ENCODE measurements at places on chromosomes 1 and 21.

DNA sequence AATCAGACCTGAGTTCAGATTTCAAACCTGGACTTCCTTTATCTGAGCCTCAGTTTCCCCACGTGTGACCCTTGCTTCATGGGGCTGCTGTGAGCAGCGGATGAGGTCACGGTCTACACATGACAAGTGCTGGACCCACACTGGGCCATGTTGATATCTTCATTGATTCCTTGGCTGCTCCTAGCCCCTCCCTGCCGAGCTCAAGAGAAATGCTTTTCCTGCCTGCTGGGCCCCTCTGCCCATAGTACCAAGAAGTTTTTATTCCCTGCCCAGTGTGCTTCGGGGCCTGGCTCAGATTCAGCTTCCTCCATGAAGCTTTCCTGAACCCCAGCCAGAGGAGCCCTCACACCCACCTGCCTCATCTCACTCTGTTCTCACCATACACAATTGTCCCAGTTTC lies 181.6 kb downstream of the PTPRU start:
- no peak overlapping the region for H3K4me3 ChIP-seq
- H3K27ac ChIP-seq: no peak overlapping the region
- no peaks in the 10 kb centered on the region for H3K4me1 ChIP-seq
- DNase-seq: no peak
- H3K36me3 ChIP-seq: no peaks in the 10 kb centered on the region

DNA sequence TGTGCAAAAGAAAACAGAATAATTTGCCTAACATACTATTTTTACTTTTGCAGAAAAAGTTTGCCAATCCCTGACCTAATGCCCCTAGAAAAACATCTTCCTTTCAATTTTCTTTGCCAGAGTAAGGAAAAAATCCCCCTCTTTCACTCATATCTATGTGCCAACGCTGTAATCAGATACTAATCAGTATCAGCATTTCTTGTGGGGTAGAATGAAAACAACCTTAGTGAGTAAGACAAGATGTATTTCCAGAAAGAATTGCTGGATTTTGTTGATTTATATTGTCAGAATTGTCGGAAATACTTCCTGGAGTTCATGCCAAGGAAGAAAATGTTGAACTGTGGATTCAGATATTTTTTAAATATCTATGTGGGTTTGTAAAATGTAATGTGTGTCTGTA lies 1893.8 kb downstream of the NCAM2 start:
- no peak overlapping the region for H3K27ac ChIP-seq
- no peaks in the 10 kb centered on the region for H3K27me3 ChIP-seq
- no peaks in the 10 kb centered on the region for H3K4me1 ChIP-seq
- DNase-seq: no peak
- H3K4me3 ChIP-seq: no peak overlapping the region
- H3K36me3 ChIP-seq: no peaks in the 10 kb centered on the region

- no peaks in the 10 kb centered on the region for H3K36me3 ChIP-seq
- no peaks in the 10 kb centered on the region for H3K27me3 ChIP-seq
- DNase-seq: no peak
- no peaks in the 10 kb centered on the region for H3K4me1 ChIP-seq
Measured at GRCh38 chr1:236342403-236343245, 51.5 kb upstream of the EDARADD start.

DNA sequence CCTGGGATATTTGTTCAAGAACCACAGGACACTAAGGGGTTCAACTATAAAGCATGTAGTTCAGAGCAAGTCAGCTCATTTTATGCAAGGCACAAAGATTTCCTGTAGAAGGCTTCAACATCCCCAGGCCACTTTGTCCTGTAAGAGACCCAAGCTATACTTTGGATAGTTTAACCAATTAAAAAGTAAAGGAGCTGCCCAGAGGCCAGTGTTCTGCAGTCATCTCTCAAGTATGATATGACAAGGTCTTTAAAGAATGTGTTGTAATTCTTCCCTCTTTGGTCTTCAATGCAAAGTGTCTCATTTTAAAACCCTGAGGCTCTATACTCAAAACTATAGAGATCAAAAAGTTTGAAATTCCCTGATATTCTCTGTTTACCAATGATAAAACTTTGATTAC lies 34.1 kb downstream of the KRTAP20-3 start:
- H3K4me1 ChIP-seq: no peaks in the 10 kb centered on the region
- DNase-seq: no peak
- no peaks in the 10 kb centered on the region for H3K36me3 ChIP-seq
- H3K4me3 ChIP-seq: no peak overlapping the region
- H3K27me3 ChIP-seq: no peaks in the 10 kb centered on the region

DNA sequence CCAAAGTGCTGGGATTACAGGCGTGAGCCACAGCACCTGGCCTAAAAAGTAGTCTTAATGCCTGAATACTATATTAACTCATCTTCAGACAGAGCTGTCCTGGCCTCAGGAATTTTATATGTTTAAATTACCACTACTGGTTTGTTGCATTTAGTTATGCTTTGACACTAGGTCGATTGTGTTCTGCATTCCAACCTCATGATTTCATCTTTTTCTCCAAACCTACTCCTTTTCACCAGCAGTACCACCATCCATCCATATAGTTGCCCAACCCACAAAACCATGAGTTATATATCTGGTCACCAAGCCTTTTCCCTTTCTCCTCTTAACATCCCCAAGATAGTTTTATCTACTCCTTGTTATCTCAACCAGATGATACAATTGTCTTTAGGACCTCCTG lies 22.6 kb downstream of the FMO5 start:
- H3K4me1 ChIP-seq: no peaks in the 10 kb centered on the region
- H3K4me3 ChIP-seq: no peak overlapping the region
- no peak for DNase-seq
- H3K36me3 ChIP-seq: no peaks in the 10 kb centered on the region
- no peaks in the 10 kb centered on the region for H3K27me3 ChIP-seq

- no peaks in the 10 kb centered on the region for H3K36me3 ChIP-seq
- no peaks in the 10 kb centered on the region for H3K4me1 ChIP-seq
- no peak overlapping the region for H3K4me3 ChIP-seq
- no peaks in the 10 kb centered on the region for H3K27me3 ChIP-seq
- DNase-seq: no peak
Measured at GRCh38 chr1:72007312-72007711, 275.0 kb downstream of the NEGR1 start.

DNA sequence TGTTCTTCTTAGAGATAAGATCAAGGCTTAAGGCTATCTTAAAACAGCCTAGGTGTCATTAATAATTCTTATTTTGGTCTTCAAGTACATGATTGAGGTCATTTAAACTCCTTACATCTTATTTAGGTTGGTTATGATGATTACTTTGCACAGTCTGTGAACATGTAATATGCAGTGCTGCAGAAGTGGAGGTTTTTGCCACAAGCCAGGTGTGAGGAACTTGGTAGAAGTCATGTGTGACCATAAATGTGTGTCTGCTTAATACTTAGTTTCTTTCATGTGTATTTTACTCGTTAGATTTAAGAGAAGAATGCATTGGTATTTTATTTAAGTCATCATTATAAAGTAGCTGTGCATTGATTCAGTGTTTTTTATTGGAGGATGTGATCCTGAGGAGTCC lies 10.1 kb downstream of the ATG4C start:
- H3K4me3 ChIP-seq: no peak overlapping the region
- no peak for DNase-seq
- no peak overlapping the region for H3K27ac ChIP-seq
- no peaks in the 10 kb centered on the region for H3K36me3 ChIP-seq

DNA sequence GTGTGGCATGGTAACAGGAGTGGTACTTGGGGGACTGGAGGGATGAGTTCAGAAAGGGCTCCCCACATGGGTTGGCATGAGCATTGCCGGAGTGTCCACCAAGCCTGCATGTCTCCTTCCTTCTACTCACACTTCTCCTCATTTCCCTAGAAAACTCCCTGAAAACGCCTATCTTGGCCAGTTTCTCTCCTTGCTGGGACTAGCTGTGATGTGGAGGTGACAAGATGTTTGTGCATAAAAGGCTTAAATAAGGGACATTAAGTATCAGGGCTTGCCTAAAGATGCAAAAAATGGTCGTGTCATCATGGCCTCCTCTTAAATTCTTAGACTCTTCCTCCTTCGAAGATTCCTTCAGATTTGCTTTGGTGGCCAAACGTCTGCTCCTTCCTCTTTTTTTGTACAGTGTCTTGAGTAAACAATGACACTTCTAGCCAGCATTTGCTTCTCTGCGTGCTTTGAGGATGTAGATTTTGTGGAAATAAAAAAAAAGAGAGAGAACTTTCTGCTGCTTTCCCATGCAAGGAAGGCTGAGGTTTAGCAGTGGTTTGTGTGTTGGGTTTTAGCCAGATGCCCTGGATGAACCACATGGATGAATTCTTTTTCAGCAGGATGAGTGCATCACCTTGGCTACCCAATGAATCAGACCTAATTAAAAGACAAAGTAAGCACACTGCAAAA lies 239.1 kb upstream of the IRF2BP2 start:
- no peak for DNase-seq
- peaks cover 31% of the 10 kb centered on the region for H3K4me1 ChIP-seq
- no peak overlapping the region for H3K4me3 ChIP-seq
- H3K36me3 ChIP-seq: no peaks in the 10 kb centered on the region

DNA sequence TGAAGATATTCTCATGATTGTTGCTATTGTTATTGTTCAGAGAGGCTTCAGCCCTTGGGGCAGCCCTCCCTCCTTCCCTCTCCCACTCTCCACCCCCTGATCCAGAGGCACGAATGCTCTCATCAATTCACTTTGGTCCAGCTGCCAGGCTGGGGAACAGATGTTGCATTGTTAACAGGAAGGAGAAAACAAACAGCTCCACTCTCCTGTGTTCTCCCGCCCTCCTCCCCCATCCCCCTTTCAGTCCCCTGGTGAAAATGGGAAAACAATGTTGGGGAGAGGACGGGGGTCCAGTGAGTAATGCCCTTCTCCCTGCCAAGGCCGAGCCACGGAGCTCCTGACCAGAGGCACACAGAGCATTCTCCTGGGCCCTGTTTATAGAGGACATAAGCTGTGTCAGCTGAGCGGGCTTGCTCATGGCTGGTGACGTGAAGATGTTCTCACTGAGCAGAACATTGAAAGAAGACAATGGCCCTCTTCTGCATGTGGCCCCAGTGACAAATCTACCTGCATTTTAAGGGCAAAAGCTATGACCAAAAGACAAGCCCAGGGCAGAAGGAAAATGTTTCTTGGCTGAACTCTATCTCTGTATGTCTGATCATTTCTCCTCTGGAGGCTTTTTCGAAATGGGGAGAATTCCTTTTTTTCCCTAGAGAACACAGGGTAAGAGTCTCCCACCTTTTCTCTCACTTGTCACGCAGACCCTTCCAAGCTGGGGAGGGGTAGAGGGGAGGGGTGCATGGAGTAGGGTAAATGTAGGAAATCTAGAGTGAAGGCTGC lies 111.7 kb downstream of the GLUL start:
- no peaks in the 10 kb centered on the region for H3K27me3 ChIP-seq
- no peaks in the 10 kb centered on the region for H3K4me1 ChIP-seq
- H3K27ac ChIP-seq: no peak overlapping the region
- no peaks in the 10 kb centered on the region for H3K36me3 ChIP-seq
- no peak for DNase-seq

- DNase-seq: no peak
- H3K4me1 ChIP-seq: no peaks in the 10 kb centered on the region
- no peaks in the 10 kb centered on the region for H3K36me3 ChIP-seq
- no peak overlapping the region for H3K4me3 ChIP-seq
Measured at GRCh38 chr1:188762166-188762743, 1715.4 kb downstream of the BRINP3 start.

- H3K4me1 ChIP-seq: peaks cover 5% of the 10 kb centered on the region
- no peaks in the 10 kb centered on the region for H3K27me3 ChIP-seq
- DNase-seq: peak; percentile 53
- no peak overlapping the region for H3K27ac ChIP-seq
- no peak overlapping the region for H3K4me3 ChIP-seq
Measured at GRCh38 chr1:9615316-9616063, 26.8 kb downstream of the TMEM201 start.

DNA sequence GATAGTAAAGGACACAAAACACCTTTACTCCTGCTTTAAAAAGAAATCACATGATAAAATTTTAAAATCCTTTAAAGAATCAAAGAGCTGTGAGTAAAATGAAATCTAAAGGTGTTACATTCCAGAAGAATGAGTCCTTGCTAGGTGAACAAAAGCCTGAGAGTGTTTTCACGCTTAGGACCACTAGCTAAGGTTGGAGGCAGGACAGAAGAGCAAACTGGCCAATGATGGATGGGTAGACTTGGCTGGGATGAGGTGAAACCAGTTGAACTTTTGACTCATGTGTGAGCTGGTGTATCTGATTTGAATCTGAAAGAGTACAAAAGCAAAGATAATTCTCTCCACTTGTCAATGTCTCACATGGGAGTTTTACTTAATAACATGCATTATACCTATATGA lies 35.1 kb downstream of the CATSPERE start:
- H3K4me3 ChIP-seq: no peak overlapping the region
- H3K27ac ChIP-seq: no peak overlapping the region
- H3K4me1 ChIP-seq: no peaks in the 10 kb centered on the region
- DNase-seq: no peak
- no peaks in the 10 kb centered on the region for H3K27me3 ChIP-seq
- no peaks in the 10 kb centered on the region for H3K36me3 ChIP-seq

DNA sequence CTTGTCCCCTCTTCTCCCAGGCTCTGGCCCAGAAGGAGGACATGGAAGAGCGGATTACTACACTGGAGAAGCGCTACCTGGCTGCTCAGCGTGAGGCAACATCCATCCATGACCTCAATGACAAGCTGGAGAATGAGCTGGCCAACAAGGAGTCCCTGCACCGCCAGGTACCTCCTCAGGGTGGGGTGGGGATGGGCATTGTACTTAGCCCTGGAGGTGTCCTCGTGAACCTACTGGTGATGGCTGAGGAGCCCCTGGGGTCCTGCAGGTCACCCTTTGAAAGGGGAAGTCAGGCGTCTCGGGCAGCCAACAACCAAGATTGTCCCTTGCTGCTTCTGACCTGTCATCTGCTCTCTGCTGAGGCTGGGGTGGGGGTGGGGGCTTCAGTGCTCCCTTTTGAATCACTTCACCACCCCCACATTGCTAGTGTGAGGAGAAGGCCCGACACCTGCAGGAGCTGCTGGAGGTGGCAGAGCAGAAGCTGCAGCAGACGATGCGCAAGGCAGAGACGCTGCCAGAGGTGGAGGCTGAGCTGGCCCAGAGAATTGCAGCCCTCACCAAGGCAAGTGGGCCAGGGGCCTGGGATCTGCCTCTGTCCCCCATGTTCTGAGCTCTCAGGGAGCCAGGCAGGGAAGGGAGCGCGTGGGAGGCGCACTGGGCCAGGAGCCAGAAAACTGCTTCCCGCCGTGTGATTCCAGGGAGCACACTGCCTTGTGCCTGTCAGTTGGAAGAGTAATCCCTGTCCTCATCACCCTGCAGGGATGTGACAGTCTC lies 19.7 kb downstream of the PPFIA4 start:
- no peak overlapping the region for H3K27ac ChIP-seq
- H3K4me3 ChIP-seq: no peak overlapping the region
- no peaks in the 10 kb centered on the region for H3K27me3 ChIP-seq
- H3K36me3 ChIP-seq: no peaks in the 10 kb centered on the region
- no peak for DNase-seq
- no peaks in the 10 kb centered on the region for H3K4me1 ChIP-seq

DNA sequence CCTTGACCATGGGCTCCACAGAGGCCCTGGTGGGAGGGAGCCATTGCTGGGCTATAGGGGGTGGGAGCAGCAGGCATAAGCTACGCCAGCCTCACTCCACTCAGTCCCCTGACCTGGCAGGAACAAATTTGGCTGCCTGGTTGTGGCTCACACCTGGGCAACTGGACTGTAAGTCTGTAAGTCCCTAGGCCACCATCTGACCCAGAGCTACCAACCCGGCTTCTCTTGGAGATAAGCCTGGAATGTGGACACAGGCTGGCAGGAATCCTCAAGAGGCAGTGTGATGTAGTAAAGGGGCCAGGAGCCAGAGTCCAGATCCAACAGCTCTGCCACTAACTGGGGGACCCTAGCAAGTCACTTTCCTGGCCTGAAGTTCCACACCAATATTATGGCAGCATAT lies 11.4 kb downstream of the NCF2 start:
- peaks cover 9% of the 10 kb centered on the region for H3K4me1 ChIP-seq
- no peak for DNase-seq
- H3K27me3 ChIP-seq: no peaks in the 10 kb centered on the region
- H3K27ac ChIP-seq: no peak overlapping the region
- H3K4me3 ChIP-seq: no peak overlapping the region

Data from CD4-positive, alpha-beta T cell (primary cell).